ENCODE measurements at places on chromosomes 16 and 17.

GRCh38 chr17:81419886-81420768, 24.9 kb downstream of the BAHCC1 start:
- no peak for DNase-seq

DNA sequence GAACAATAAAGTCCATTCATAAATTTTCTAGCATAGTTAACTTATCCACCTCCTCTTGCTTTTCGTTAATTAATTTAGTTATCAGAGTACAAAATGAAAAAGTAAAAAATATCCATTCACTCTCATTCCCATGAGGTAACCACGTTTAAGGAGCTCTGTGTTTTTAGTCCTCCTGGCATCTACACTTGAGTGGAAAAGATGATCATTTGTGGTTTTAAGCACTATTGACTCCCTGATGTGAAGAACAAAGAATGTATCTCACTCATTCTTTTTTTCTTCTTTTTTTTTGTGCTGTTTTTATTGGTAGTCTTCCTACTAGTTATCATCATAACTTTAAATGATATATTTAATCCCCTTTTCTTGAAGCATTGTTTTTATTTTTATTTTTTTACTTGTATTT, 26.1 kb downstream of the QPRT start:
- DNase-seq = no peak

DNA sequence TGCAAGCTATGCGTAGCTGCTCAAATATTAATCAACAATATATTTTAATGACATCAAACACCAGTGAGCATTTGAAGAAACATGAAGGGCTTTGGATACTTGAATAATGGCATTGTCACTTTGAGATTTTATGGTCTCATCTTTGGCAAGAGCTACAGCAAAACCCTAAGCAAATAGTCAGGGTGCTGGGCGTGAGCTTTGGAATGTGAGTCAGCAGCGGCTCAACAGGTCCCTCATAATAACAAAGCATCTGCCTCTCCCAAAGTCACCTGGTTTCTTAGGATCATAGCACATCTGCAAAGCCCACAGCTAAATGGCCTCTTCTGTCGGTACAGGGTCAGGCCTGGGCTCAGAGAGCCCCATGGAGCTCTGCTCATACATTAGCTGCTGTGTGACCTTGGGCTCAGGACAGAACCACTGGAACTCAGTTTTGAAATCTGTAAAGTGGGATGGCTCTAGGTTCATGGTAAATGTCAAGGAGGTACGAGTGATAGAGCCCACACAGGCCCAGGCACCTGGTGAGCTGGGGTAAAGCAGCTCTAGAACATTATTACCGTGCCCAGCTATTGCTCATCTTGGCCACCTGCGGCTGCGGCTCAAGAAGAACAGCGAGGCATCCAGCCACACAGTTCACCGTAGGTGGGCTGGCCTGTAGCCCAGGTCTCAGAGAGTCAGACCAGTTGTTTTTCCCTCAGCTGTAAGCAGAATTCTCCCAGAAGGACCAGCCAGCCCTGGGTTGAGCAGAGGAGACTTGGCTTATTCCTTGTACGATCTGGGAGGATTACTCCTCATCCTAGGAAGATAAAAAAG, 544.5 kb upstream of the CDH11 start:
- DNase-seq = no peak

GRCh38 chr17:20179041-20179440, 169.9 kb downstream of the SPECC1 start:
- no peak for DNase-seq

GRCh38 chr17:4810696-4811290, 3.8 kb downstream of the PLD2 start:
- DNase-seq = no peak

- DNase-seq = no peak
Measured at GRCh38 chr17:74217888-74218287, 4.5 kb downstream of the TTYH2 start.

GRCh38 chr16:54739381-54739780, 191.3 kb upstream of the IRX5 start:
- no peak for DNase-seq

DNA sequence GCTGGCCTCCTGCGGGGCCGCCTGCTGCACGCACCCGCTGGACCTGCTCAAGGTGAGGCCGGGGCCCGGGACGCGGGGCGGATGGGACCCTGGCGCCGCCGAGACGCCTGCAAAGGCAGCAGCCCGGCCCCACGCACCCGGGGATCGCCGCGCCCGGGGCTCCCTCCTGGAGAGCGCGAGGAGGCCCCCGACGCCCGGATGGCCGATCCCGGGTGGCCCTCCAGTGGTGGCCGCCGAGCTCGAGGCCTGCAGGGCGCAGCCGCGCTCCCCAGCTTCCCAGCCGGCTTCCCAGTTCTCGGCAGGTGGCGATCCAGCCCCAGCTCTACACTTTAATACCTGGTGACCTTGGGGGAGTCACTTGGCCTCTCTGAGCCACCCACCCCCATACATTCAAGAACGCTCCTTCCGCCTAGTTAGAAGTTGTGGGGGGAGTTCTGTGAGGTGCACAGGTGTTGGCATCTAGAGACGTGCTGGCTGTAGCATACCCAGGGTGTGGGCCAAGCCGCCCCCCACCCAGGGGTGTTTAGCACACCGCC, 452 bp downstream of the SLC25A10 start:
- DNase-seq = no peak

All from NCI-H1436 treated with DMSO at 0.1 percent for 48 hours (cell line).